Tibial artery (tissue), 4 donors: ENCODE measurements at places on chromosomes 6 and 20.
A peak's percentile ranks its signal among the peaks of the same experiment; 100 is the strongest.

GRCh38 chr6:90790058-90790457, 203.2 kb upstream of the MAP3K7 start:
- no peak overlapping the region for H3K4me3 ChIP-seq
- H3K36me3 ChIP-seq: no peaks in the 10 kb centered on the region
- H3K4me1 ChIP-seq: no peaks in the 10 kb centered on the region
- no peak overlapping the region for H3K27ac ChIP-seq
- no peaks in the 10 kb centered on the region for H3K27me3 ChIP-seq
- DNase-seq: no peak

DNA sequence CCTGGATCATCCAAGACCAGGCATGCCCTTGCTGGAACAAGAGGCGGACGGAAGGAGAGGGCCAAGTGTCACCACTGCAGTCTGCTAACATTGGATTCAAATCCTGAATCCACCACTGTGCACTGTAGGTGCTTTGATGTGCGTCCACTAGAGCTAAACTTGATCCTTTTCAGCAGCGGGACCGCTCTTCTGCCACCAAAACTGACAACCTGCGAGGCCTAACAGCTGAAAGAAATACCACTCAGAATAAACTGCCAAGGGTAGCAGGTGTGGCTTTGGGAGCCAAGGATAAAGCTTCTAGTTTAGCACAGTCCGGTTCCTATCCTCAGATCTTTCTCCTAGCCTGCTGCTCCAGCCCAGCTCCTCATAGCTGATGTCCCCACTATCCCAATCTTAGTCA, 108.0 kb downstream of the ATXN1 start:
- no peak overlapping the region for H3K27ac ChIP-seq
- DNase-seq: no peak
- no peaks in the 10 kb centered on the region for H3K27me3 ChIP-seq
- no peaks in the 10 kb centered on the region for H3K4me1 ChIP-seq
- H3K36me3 ChIP-seq: no peaks in the 10 kb centered on the region
- H3K4me3 ChIP-seq: no peak overlapping the region

DNA sequence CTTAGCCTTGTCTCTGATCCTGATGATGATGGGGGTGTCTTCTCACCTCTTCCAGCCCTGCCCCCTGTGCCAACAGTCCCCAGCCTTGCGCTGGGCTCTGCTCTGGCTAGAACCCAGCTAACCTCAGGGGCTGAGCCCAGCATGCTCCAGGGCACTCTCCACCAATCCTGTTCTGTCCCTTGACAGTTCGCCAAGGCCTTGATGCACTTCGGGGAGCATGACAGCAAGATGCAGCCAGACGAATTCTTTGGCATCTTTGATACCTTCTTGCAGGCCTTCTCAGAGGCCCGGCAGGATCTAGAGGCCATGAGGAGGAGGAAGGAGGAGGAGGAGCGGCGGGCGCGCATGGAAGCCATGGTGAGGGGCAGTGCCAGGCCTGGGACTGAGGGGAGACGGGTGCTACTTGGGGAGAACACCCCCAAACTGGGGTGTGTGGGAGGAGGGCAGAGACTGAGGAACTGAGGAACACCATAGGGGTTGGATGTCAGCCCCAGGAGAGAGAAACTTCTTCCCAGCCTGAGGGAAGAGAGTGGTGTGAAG, 33.1 kb downstream of the MOCS1 start:
- peak; percentile 64 for DNase-seq
- peaks cover 3% of the 10 kb centered on the region for H3K4me1 ChIP-seq
- H3K36me3 ChIP-seq: peaks cover 86% of the 10 kb centered on the region
- H3K4me3 ChIP-seq: no peak overlapping the region
- H3K27me3 ChIP-seq: no peaks in the 10 kb centered on the region

DNA sequence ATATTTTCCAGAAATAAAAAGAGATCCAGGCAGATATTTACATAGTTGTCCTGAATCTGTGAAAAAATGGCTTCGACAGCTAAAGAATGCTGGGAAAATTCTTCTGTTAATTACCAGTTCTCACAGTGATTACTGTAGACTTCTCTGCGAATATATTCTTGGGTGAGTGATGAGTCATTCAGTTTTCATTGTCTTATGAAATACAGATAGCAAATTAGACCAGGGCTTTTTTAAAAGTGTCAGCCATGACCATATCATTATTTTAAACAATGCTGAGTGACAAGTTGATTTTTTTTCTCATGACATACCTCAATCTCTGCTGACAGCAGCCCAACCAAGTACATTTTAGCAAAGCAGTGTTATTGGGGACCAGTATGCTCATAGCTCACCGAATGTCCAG, 32.8 kb downstream of the TSPYL4 start:
- H3K4me3 ChIP-seq: no peak overlapping the region
- H3K4me1 ChIP-seq: peaks cover 8% of the 10 kb centered on the region
- H3K27ac ChIP-seq: no peak overlapping the region
- DNase-seq: no peak
- H3K36me3 ChIP-seq: peaks cover 24% of the 10 kb centered on the region

DNA sequence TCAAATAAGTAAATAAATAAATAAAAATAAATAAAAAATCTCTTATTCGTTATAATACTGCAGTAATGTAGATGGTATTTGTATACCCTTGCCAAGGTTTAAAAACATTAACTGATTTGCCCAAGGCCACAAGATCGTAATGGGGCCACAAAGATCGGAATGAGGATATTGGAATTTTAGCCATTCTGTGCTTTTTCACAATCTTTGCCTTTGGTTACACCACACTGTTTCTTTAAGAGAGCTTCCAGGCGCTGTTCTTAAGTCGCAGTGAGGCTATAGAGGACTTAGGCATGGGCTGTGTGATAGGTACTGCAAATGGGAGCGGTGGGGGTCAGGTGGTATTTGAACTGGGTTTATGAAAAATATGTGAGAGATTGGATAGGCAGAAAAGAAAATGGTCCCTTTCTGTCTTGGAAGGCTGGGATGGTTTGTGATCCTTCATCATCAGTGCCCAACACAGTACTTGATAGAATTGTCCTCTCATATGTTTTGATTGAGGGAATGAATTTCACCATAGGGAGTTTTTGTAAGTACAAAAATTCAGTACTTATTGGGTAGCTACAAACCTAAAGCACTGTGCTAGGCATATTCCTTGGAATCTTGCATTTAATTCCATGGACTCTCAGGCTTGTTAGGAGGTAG, 1.4 kb downstream of the NUS1 start:
- H3K27ac ChIP-seq: no peak overlapping the region
- peak overlapping the region; percentile 86 for H3K4me3 ChIP-seq
- H3K36me3 ChIP-seq: no peaks in the 10 kb centered on the region
- no peaks in the 10 kb centered on the region for H3K27me3 ChIP-seq

GRCh38 chr20:34311118-34312023, 8.2 kb upstream of the AHCY start:
- no peaks in the 10 kb centered on the region for H3K27me3 ChIP-seq
- H3K4me1 ChIP-seq: peaks cover 13% of the 10 kb centered on the region
- H3K36me3 ChIP-seq: no peaks in the 10 kb centered on the region

GRCh38 chr6:137191670-137192069, 18.2 kb upstream of the IL22RA2 start:
- no peak overlapping the region for H3K27ac ChIP-seq
- no peak for DNase-seq
- no peaks in the 10 kb centered on the region for H3K36me3 ChIP-seq
- no peaks in the 10 kb centered on the region for H3K27me3 ChIP-seq
- no peak overlapping the region for H3K4me3 ChIP-seq

- peak overlapping the region; percentile 59 for H3K27ac ChIP-seq
- no peaks in the 10 kb centered on the region for H3K4me1 ChIP-seq
- no peaks in the 10 kb centered on the region for H3K36me3 ChIP-seq
- no peak for DNase-seq
- H3K27me3 ChIP-seq: no peaks in the 10 kb centered on the region
- H3K4me3 ChIP-seq: peak overlapping the region; percentile 74
Measured at GRCh38 chr6:68633972-68634725, 933 bp upstream of the ADGRB3 start.

- no peak within 1 kb of the TSS for H3K27ac ChIP-seq
- DNase-seq: peak; percentile 58
- peak within 1 kb of the TSS; percentile 21 for H3K4me3 ChIP-seq
- no peaks in the 10 kb centered on the region for H3K36me3 ChIP-seq
- H3K27me3 ChIP-seq: peaks cover 21% of the 10 kb centered on the region
Measured at GRCh38 chr6:31575335-31575901, at the start of gene TNF. Gene TNF, plus strand, starts transcription at chr6:31575565. Its CDS starts 177 bp downstream, at chr6:31575742.

- no peaks in the 10 kb centered on the region for H3K36me3 ChIP-seq
- no peak overlapping the region for H3K4me3 ChIP-seq
- DNase-seq: peak; percentile 52
- peaks cover 26% of the 10 kb centered on the region for H3K4me1 ChIP-seq
- no peak overlapping the region for H3K27ac ChIP-seq
Measured at GRCh38 chr6:141110481-141110880, 1022.2 kb upstream of the GJE1 start.

GRCh38 chr20:48096212-48096875, 311.1 kb upstream of the SULF2 start:
- no peak overlapping the region for H3K27ac ChIP-seq
- no peaks in the 10 kb centered on the region for H3K27me3 ChIP-seq
- DNase-seq: no peak
- H3K36me3 ChIP-seq: no peaks in the 10 kb centered on the region

DNA sequence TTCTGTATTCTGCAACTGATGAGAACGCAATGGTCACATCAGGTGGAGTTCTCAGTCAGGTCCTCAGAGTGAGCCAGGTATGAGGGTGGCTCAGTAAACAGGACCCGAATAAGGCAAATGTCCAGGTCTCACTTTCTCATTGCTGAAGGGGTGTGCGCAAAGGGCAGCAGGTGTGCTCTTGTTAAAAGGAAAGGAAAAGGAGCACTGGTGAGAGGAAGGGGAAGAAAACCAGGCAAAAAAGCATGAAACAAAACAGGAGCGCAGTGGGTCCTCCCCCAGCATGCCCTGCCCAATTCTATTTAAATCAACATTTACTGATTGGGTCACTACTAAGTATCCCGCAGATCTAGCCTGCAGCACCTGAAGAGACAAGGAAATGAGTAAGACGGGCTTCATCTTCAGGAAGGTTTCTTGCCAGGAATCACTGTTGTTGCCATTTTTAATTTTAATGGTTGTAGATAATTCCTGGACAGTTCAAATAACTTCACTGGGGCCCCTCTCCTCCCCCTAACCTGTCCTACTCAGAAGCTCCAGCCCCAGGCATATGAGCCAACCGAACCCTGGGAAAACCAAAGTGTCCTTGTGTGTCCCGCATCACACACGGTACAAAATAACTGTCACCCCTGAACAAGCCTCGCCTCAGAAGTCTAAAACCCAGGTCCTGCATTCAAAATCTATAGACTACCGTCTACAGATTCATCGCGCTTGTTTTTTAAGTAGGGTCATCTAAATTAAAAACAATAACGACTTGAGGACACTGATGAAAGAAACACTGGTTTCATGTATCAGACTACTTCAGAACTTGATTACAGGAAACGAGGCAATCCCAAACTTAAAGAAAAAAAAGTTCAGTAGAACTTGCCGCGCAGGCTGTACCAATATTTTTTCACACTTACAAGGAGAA, 980 bp downstream of the MBOAT1 start:
- H3K36me3 ChIP-seq: no peaks in the 10 kb centered on the region
- peaks cover 9% of the 10 kb centered on the region for H3K4me1 ChIP-seq
- H3K27ac ChIP-seq: peak overlapping the region; percentile 86
- DNase-seq: no peak
- H3K27me3 ChIP-seq: no peaks in the 10 kb centered on the region

GRCh38 chr6:72704979-72705378, 83.1 kb downstream of the KCNQ5 start:
- H3K27me3 ChIP-seq: no peaks in the 10 kb centered on the region
- DNase-seq: no peak
- no peaks in the 10 kb centered on the region for H3K4me1 ChIP-seq
- H3K27ac ChIP-seq: no peak overlapping the region
- no peaks in the 10 kb centered on the region for H3K36me3 ChIP-seq
- no peak overlapping the region for H3K4me3 ChIP-seq

GRCh38 chr6:37459981-37460800, 27.2 kb downstream of the CMTR1 start:
- peaks cover 84% of the 10 kb centered on the region for H3K36me3 ChIP-seq
- H3K4me1 ChIP-seq: no peaks in the 10 kb centered on the region
- no peaks in the 10 kb centered on the region for H3K27me3 ChIP-seq
- H3K27ac ChIP-seq: no peak overlapping the region

DNA sequence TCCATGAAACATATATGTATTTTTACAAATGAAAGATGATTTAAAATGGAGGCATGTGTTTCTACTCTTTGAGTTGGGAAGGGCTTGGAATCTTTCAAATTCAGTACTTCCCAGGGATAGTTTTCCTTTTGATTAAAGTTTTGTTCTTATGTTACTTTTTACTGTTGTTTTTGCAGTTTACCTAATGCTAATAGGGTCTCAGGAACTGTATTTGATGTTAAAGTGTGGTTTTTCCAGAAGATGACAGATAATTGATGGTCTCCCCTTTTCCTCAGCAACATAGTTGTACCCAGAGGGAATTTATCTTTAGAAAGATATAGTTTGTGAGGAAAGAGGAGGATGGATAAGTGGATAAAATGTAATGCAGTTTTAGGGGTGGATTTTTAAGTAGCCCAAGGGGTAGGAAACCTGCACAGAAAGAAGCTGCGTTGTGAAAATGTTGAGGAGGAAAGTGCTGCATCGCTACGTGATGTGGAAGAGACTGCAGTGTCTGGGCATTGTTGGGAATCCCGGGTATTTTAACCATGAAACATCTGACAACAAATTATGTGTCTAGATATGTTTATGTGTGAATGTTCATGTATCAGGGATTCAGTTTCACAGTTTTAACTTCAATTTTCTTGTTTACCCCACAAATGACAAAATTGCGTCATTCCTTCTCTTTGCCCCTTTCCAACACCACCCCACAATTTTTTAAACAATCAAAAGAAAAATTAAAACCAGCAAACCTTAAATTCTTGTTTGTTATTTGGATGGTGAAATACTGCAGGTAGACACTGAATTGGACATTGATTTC, 42.3 kb downstream of the GNAS start:
- no peaks in the 10 kb centered on the region for H3K27me3 ChIP-seq
- H3K4me3 ChIP-seq: peak overlapping the region; percentile 11
- peaks cover 12% of the 10 kb centered on the region for H3K36me3 ChIP-seq
- no peak for DNase-seq
- H3K4me1 ChIP-seq: peaks cover 42% of the 10 kb centered on the region

DNA sequence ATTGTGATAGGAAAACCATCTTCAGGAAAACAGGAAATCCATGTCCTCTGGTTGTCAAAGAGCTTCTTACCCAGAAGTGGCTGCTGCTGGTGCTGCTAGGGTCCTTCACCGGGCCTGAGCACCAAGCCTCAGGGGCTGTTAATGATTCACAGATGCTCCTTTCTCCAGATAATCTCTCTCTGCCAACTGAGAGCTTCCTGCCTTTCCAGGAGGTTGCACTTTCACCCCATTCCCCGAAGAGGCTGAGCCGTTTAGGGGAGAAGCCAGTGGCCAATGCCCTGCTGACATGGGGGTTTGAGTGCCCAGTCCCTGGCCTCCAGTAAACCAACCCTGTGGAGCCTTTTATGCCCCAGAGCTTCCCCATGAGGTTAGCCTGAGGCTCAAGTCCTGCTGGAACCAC, 122.4 kb downstream of the CBLN4 start:
- no peak overlapping the region for H3K4me3 ChIP-seq
- no peak overlapping the region for H3K27ac ChIP-seq
- H3K4me1 ChIP-seq: no peaks in the 10 kb centered on the region
- no peak for DNase-seq

GRCh38 chr6:27651371-27651732, 178.4 kb upstream of the ZNF184 start:
- H3K27ac ChIP-seq: no peak overlapping the region
- H3K36me3 ChIP-seq: no peaks in the 10 kb centered on the region
- H3K4me3 ChIP-seq: no peak overlapping the region
- no peaks in the 10 kb centered on the region for H3K27me3 ChIP-seq
- no peaks in the 10 kb centered on the region for H3K4me1 ChIP-seq
- DNase-seq: no peak
